Islet precursor cell (in vitro differentiated cells): ENCODE measurements at places on chromosomes 6 and 20.

GRCh38 chr6:110517034-110517433, 40.6 kb upstream of the SLC22A16 start:
- no peak for DNase-seq

- DNase-seq = no peak
Observed at GRCh38 chr20:32301719-32302506, 24.5 kb downstream of the KIF3B start.

DNA sequence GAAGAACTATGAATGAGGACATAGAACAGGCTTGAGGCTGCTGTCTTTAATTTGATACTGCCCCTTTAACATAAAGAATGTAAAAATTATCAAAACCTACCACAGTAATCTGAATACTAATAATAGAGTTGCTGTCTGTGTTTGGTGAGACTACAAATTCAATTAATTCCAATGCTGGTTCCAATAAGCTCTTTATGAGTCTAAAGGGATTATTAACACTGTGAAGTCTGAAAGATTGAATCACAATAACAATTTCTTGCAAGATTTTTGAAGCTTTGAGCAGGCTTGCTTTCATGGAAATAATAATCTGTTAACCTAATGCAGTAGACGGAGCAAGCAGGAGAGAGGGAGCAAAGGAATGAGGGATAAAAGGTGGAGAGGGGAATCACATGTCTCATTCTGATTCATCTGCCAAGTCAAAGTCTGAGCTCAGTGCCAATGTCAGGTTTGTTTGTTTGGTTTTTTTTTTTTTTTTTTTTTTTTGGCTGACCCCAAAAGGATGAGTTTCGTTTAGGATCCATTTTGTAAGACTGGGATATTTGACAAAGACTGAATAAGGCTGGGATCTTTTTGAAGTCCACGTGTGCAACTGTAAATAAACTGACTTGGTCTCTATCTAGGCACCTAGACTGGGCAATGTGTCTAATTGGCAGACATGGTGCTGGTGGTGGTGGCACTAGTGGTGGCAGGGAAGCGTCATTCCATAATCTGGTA, 211.6 kb downstream of the RNF144B start:
- no peak for DNase-seq

GRCh38 chr6:5937169-5937909, 69.4 kb downstream of the NRN1 start:
- DNase-seq = no peak

DNA sequence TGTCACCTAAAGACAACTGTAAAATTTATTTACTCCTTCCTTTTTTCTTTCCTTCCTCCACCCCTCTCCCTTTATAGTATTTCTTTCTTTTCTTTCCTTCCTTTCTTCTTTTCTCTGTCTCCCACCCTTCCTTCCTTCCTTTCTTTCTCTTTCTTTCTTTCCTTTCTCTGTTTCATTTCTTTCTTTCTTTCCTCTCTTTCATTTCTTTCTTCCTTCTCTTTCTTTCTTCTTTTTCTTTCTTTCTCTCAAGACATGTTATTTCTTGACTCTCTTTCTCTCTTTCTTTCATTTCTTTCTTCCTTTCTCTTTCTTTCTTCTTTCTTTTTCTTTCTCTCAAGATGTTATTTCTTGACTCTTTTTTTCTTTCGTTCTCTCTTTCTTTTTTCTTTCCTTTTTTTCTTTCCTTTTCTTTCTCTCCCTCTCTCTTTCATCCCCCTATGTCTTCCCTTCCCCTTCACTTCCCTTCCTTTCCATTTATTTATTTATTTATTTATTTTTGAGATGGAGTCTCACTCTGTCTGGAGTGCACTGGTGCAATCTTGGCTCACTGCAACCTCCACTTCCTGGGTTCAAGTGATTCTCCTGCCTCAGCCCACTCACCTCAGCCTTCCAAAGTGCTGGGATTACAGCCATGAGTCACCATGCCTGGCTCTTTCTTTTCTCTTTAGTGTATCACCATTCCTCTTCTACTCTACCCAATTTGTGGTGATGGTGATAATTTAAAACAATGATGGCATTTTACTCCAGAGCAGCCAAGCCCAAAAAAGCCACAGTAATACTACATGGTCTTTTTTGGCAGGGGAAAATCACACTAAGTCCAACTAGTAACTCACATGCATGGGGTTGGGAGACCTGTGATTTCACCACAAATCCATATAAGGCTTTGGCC, 188.2 kb downstream of the ADGRG6 start:
- DNase-seq = peak; percentile 54

DNA sequence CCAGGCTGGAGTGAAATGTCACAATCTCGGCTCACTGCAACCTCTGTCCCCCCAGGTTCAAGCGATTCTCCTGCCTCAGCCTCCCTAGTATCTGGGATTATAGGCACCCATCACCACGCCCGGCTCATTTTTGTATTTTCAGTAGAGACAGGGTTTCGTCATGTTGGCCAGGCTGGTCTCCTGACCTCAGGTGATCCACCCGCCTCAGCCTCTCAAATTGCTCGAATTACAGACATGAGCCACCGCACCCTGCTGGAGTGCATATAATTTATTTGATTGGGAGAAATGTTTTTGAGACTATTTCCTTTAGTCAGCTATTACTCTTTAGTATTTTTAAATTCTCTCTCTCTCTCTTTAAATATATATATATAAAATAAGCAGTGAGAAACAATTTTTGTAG, 29.8 kb downstream of the FAM83B start:
- DNase-seq = no peak

GRCh38 chr6:143014764-143015163, 45.9 kb upstream of the AIG1 start:
- no peak for DNase-seq

DNA sequence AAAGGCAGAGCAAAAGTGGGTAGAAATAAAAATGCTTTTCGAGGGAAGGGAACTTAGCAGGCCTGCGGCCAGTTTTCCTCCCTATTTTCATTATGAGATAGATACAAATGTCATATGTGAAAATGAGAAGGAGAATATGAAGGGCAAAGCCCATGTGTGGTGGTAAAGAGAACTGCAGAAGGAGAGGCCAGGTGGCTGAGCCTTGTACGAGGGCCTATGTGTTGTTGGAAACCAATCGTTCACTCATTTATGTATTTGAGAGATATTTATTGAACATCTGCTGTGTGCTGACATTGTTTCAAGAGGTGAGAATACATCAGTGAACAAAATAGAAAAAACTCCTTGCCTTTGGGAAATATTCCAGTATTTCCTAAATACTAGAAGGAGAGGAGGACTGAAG, 147.7 kb downstream of the SH3BGRL2 start:
- no peak for DNase-seq

GRCh38 chr6:117542493-117542892, 59.8 kb downstream of the GOPC start:
- no peak for DNase-seq

GRCh38 chr6:30157999-30158398, 3.0 kb downstream of the TRIM10 start:
- DNase-seq = no peak

- no peak for DNase-seq
Observed at GRCh38 chr6:7538484-7538883, 3.0 kb upstream of the DSP start.

DNA sequence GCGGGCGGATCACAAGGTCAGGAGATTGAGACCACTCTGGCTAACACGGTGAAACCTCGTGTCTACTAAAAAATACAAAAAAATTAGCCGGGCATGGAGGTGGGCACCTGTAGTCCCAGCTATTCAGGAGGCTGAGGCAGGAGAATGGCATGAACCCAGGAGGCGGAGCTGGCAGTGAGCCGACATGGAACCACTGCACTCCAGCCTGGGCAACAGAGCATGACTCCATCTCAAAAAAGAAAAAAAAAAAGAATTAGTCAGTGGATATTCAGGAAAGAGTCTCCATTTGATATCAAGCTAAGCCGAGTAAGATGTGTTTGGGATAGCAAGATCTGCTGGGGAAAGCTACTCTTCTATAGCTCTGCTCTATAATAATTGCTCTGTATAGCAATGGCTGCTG, 41.0 kb downstream of the MOCS1 start:
- DNase-seq = no peak

- DNase-seq = no peak
Observed at GRCh38 chr20:676315-676937, 824 bp upstream of the SCRT2 start.

DNA sequence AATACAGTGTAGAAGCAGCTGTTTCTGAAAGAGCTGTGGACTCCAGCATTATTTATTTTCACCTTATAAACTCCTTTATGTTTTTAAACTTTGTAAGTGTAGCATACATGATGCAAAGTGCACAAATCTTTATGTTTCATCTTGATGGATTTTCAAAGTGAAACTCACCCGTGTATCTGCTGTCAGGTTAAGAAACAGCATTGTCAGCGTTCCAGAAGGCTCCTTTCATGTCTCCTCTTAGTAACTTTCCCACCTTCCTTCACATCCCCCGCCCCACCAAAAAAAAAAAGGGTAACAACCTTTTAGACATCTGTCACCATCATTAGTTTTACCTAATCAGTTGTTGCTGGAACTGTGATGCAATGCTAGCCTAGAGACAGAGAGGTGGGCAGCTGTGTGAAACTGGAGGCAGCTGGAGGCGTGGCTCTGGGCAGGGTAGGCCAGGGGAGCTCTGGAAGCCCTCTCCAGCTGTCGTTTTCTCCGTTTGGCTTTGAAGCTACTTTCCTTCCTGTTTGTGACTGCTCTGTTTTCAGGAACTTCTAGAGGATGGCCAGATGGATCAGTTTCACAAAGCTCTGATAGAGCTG, 7.2 kb downstream of the ACTR5 start:
- no peak for DNase-seq

DNA sequence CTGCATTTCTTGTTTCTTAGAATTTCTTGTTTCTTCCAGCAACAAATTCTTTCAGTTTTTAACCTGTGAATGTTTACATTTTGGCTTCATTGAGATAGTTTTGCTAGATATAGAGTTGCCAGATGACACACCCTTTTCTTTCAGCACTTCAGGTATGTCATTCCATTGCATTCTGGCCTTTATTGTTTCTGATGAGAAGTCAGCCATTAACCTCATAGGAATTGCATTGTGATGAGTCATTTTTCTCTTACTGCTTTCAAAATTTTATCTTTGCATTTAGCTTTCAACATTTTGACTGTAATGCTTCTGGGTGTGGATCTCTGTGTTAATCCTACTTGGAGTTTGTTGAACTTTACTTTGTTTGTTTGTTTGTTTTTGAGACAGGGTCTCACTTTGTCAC, 440.3 kb upstream of the HS3ST5 start:
- DNase-seq = no peak

GRCh38 chr6:157795841-157796240, 27.2 kb upstream of the SNX9 start:
- no peak for DNase-seq

- DNase-seq = no peak
Observed at GRCh38 chr20:46928580-46929132, 34.0 kb downstream of the EYA2 start.

- DNase-seq = no peak
Observed at GRCh38 chr6:56766806-56767178, 124.1 kb upstream of the DST start.

GRCh38 chr20:58982406-58983114, 1.5 kb downstream of the NELFCD start:
- DNase-seq = peak; percentile 41
